ENCODE measurements at places on chromosomes 5 and 9. TPM values are rescaled to one million over a fixed set of nuclear protein-coding genes. Genes with fewer than 3 reads are reported as not detected.

Gene SAXO1
- total RNA-seq: not detected

Gene SNCAIP
- 7.0 TPM for total RNA-seq

Gene PCDHGA3
- 5.5 TPM for total RNA-seq

Gene AHRR
- total RNA-seq: 55.8 TPM

Gene MYMK
- not detected for total RNA-seq

Gene PCDHGB1
- total RNA-seq: 1.8 TPM

Gene PDE8B
- total RNA-seq: under 0.01 TPM

Gene SLC34A3
- total RNA-seq: not detected

Gene TNFSF15
- 17.5 TPM for total RNA-seq

Gene KCNV2
- total RNA-seq: not detected

Gene GHR
- 0.86 TPM for total RNA-seq

Gene ARID3C
- total RNA-seq: not detected

Gene CCL19
- total RNA-seq: not detected

Gene SPAAR
- total RNA-seq: not detected

Gene RFX3
- total RNA-seq: 3.3 TPM

Gene C9orf153
- under 0.01 TPM for total RNA-seq

Gene PRSS3
- total RNA-seq: 8.0 TPM

Gene GNA14
- 1.3 TPM for total RNA-seq

Gene ABCA2
- 18.9 TPM for total RNA-seq

Gene DELE1
- 46.6 TPM for total RNA-seq

Gene ROPN1L
- 0.29 TPM for total RNA-seq

Gene IL7R
- total RNA-seq: 31.1 TPM

Gene PLPP7
- total RNA-seq: 4.3 TPM

Gene TRIP13
- 1.5 TPM for total RNA-seq

Gene GLE1
- 21.0 TPM for total RNA-seq

Gene DMRT3
- total RNA-seq: not detected

Gene ADGRD2
- not detected for total RNA-seq

Gene NIPAL4
- 0.57 TPM for total RNA-seq

Gene MAN1B1
- total RNA-seq: 68.1 TPM

Gene SAPCD2
- 0.22 TPM for total RNA-seq

Gene PRXL2C
- 17.2 TPM for total RNA-seq

Gene SLC6A7
- total RNA-seq: under 0.01 TPM

Gene TAF11L10
- not detected for total RNA-seq

Gene SYK
- under 0.01 TPM for total RNA-seq

Gene PCDHA4
- under 0.01 TPM for total RNA-seq

Gene SLC46A2
- not detected for total RNA-seq

Gene GALT
- total RNA-seq: 29.3 TPM
